ENCODE measurements at places on chromosomes 5 and 9. TPM values are rescaled to one million over a fixed set of nuclear protein-coding genes. Genes with fewer than 3 reads are reported as not detected.

Gene ALDH1B1
- total RNA-seq: 59.5 TPM

Gene EFNA5
- 20.0 TPM for total RNA-seq

Gene ANKRD34B
- not detected for total RNA-seq

Gene FOXD4L4
- total RNA-seq: not detected

Gene TAF11L5
- not detected for total RNA-seq

Gene CLK4
- 11.0 TPM for total RNA-seq

Gene OR4F3
- not detected for total RNA-seq

Gene NIPAL4
- total RNA-seq: 11.0 TPM

Gene TICAM2
- total RNA-seq: 1.4 TPM

Gene ZNF608
- total RNA-seq: 0.40 TPM

Gene PCDHGA10
- total RNA-seq: 0.03 TPM

Gene PLPP7
- not detected for total RNA-seq

Gene INSL6
- total RNA-seq: not detected

Gene ZNF454
- not detected for total RNA-seq
